ENCODE measurements at places on chromosomes 1 and 21.

DNA sequence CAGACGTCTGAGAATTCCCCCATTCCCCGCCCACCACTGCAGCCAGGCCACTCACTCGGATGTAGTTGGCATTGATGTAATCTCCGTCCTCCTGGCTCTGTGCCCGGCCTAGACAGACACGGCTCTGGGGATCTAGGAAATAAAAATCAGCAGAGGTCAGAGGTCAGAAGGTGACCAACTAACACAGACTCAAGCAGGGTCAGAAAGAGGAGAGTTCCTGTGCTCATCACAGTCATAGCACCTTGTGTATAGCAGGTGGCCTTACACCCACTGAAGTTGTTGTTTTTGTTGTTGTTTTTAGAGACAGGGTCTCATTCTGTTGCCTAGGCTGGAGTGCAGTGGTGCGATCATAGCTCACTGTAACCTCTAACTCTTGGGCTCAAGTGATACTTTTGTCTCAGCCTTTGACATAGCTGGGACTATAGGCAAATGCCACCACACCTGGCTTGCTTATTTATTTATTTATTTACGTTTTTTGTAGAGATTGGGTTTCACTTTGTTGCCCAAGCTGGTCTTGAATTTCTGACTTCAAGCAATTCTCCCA lies 4.9 kb downstream of the PTPN7 start:
- DNase-seq, result no peak
- no peaks in the 10 kb centered on the region for H3K4me1 ChIP-seq
- H3K27me3 ChIP-seq, result no peaks in the 10 kb centered on the region
- no peak overlapping the region for H3K4me3 ChIP-seq
- no peak overlapping the region for H3K27ac ChIP-seq

- peak overlapping the region; percentile 4 for H3K4me3 ChIP-seq
- peak overlapping the region; percentile 33 for H3K27ac ChIP-seq
- no peaks in the 10 kb centered on the region for H3K4me1 ChIP-seq
- no peaks in the 10 kb centered on the region for H3K27me3 ChIP-seq
- H3K36me3 ChIP-seq, result no peaks in the 10 kb centered on the region
- DNase-seq, result no peak
Measured at GRCh38 chr21:29431680-29432079, 133.0 kb downstream of the BACH1 start.

GRCh38 chr21:29360799-29361765 lies 62.4 kb downstream of the BACH1 start:
- peaks cover 2% of the 10 kb centered on the region for H3K4me1 ChIP-seq
- no peak overlapping the region for H3K4me3 ChIP-seq
- DNase-seq, result no peak
- H3K27ac ChIP-seq, result no peak overlapping the region
- H3K27me3 ChIP-seq, result no peaks in the 10 kb centered on the region

GRCh38 chr1:53485478-53486394 lies 26.5 kb downstream of the DMRTB1 start:
- H3K27me3 ChIP-seq, result no peaks in the 10 kb centered on the region
- no peaks in the 10 kb centered on the region for H3K4me1 ChIP-seq
- no peak overlapping the region for H3K4me3 ChIP-seq
- H3K27ac ChIP-seq, result no peak overlapping the region

- no peaks in the 10 kb centered on the region for H3K27me3 ChIP-seq
- DNase-seq, result no peak
- no peak overlapping the region for H3K4me3 ChIP-seq
- no peaks in the 10 kb centered on the region for H3K36me3 ChIP-seq
Measured at GRCh38 chr1:15180945-15181523, 27.5 kb downstream of the TMEM51 start.

GRCh38 chr1:54297596-54298283 lies 97.8 kb downstream of the MRPL37 start:
- DNase-seq, result no peak
- peak overlapping the region; percentile 5 for H3K4me3 ChIP-seq
- no peak overlapping the region for H3K27ac ChIP-seq
- H3K27me3 ChIP-seq, result no peaks in the 10 kb centered on the region

GRCh38 chr1:34361121-34361520 lies 184.4 kb downstream of the C1orf94 start:
- no peak overlapping the region for H3K27ac ChIP-seq
- no peak overlapping the region for H3K4me3 ChIP-seq
- H3K4me1 ChIP-seq, result no peaks in the 10 kb centered on the region
- DNase-seq, result no peak
- H3K36me3 ChIP-seq, result no peaks in the 10 kb centered on the region

DNA sequence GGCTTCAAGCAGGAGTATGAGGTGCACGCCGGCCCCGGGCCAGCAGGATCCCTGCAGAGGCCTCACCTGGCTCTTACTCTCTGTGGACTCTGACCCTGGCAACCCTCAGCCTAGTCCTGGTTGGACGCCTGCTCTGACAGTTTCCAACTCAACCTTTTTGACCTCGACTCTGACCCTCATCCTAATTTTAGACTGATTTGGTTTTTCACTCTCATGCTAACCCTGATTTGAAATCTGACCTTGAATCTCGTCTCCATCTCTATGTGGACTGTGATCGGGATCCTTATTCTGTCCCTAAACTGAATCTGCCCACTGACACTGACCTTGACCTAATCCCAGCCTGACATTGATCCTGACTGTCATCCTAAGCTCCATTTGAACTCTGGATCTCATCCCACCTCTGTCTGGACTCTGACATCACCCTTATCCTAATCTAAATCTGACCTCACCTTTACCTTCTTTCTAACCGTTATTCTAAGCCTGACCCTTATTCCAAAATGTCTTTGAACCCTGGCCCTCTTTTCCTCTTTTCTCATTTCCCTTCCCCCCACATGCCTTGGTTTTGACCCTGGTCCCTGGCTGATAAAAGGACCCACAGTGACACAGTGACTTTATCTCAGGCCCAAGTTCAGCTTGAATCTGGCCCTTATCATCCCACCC lies 67.8 kb downstream of the PTPRU start:
- H3K4me1 ChIP-seq, result no peaks in the 10 kb centered on the region
- no peaks in the 10 kb centered on the region for H3K36me3 ChIP-seq
- H3K27me3 ChIP-seq, result no peaks in the 10 kb centered on the region
- no peak overlapping the region for H3K27ac ChIP-seq
- DNase-seq, result no peak

DNA sequence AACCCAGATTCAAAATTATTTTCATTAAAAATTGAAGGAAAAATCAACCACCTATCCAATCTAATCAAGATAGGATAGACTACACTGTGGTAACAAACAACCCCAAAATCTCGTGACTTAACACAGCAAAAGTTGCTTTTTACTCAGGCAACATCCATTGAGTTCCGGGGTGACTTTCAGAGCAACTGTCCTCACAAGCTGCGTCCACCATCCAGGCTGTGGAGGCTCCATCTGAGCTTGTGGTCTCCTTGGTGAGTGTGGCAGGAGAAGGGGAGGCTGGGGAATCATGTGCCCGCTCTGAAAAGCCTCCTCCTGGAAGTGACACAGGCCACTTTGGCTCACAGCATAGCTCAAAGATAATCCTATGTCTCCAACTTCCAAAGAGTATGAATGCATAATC lies 52.4 kb downstream of the CD2 start:
- no peak overlapping the region for H3K4me3 ChIP-seq
- DNase-seq, result no peak
- H3K27ac ChIP-seq, result no peak overlapping the region
- H3K27me3 ChIP-seq, result no peaks in the 10 kb centered on the region
- H3K4me1 ChIP-seq, result no peaks in the 10 kb centered on the region

GRCh38 chr1:6331543-6332273 lies 61.9 kb downstream of the ACOT7 start:
- H3K36me3 ChIP-seq, result no peaks in the 10 kb centered on the region
- H3K27me3 ChIP-seq, result no peaks in the 10 kb centered on the region
- H3K4me1 ChIP-seq, result no peaks in the 10 kb centered on the region
- H3K4me3 ChIP-seq, result no peak overlapping the region

GRCh38 chr1:116581323-116581885 lies 10.6 kb upstream of the CD58 start:
- H3K4me1 ChIP-seq, result no peaks in the 10 kb centered on the region
- no peak overlapping the region for H3K4me3 ChIP-seq
- no peaks in the 10 kb centered on the region for H3K36me3 ChIP-seq
- no peak for DNase-seq
- H3K27ac ChIP-seq, result no peak overlapping the region

GRCh38 chr21:42513985-42514882 lies 582 bp downstream of the SLC37A1 start:
- no peak overlapping the region for H3K27ac ChIP-seq
- peaks cover 14% of the 10 kb centered on the region for H3K27me3 ChIP-seq
- H3K36me3 ChIP-seq, result no peaks in the 10 kb centered on the region

DNA sequence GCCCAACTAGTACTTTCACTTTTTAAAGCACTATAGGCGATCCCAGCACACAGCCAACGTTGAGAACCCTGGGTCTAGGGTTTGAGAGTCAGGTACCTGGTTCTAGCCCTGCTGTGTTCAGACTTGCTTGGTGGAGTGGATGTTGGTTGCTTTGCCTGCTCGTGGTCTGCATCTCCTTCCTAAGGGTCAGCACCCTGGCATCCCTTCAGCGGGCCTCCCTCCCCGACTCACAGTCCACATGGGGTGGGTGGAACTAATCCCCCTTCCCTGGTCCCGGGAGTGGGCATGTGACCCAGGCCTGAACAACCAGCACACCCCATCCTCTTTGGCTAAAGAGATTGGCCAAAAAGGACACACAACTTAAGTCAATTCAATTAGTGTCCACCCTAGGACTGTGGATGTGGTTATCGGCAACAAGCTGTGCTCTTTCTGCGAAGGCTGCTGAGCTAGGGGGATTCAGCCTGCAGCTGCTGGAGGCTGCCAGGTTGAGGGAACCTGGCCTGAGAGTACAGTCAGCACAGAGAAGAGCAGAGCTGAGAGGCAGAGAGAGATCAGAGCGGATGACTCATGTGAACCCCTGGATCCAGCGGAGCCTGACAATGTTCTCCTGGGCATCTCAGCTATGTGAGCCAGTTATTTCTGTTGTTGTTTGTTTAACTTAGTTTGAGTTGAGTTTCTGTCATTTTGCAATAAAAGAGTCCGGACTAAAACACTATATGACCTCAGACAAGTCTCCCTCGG lies 138.9 kb downstream of the ACTL8 start:
- no peak overlapping the region for H3K4me3 ChIP-seq
- DNase-seq, result peak; percentile 45
- H3K4me1 ChIP-seq, result no peaks in the 10 kb centered on the region
- H3K36me3 ChIP-seq, result no peaks in the 10 kb centered on the region

GRCh38 chr1:151311589-151312331 lies 15.5 kb downstream of the PI4KB start:
- no peak for DNase-seq
- H3K4me1 ChIP-seq, result peaks cover 10% of the 10 kb centered on the region
- no peaks in the 10 kb centered on the region for H3K27me3 ChIP-seq
- no peak overlapping the region for H3K4me3 ChIP-seq

GRCh38 chr1:149927056-149927562 lies 494 bp downstream of the SF3B4 start:
- peaks cover 6% of the 10 kb centered on the region for H3K4me1 ChIP-seq
- H3K27me3 ChIP-seq, result no peaks in the 10 kb centered on the region
- DNase-seq, result no peak
- no peak overlapping the region for H3K27ac ChIP-seq
- H3K4me3 ChIP-seq, result peak overlapping the region; percentile 99

GRCh38 chr1:211910913-211911485 lies 80.4 kb upstream of the LPGAT1 start:
- no peaks in the 10 kb centered on the region for H3K4me1 ChIP-seq
- H3K27me3 ChIP-seq, result no peaks in the 10 kb centered on the region
- H3K36me3 ChIP-seq, result no peaks in the 10 kb centered on the region
- no peak overlapping the region for H3K4me3 ChIP-seq
- no peak for DNase-seq

DNA sequence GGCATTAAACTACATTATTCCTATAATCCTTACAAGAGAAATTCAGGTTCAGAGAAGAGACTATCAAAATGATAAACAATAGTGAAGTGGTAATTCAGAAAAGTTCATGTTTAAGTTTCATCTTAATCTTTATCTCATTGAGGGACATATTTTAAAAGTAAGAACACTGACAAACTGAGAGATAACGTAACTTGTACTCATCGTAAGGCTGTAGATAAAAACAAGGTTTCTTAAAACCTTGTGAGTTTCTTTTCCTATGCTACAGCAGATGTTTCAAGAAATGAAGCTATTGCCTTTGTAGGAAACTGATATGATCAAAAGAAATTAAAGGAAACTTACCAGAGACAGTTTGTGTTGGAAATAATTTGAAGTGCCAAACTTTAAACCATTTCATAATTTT lies 65.0 kb downstream of the RERE start:
- no peaks in the 10 kb centered on the region for H3K4me1 ChIP-seq
- no peak overlapping the region for H3K4me3 ChIP-seq
- H3K36me3 ChIP-seq, result no peaks in the 10 kb centered on the region
- no peaks in the 10 kb centered on the region for H3K27me3 ChIP-seq

DNA sequence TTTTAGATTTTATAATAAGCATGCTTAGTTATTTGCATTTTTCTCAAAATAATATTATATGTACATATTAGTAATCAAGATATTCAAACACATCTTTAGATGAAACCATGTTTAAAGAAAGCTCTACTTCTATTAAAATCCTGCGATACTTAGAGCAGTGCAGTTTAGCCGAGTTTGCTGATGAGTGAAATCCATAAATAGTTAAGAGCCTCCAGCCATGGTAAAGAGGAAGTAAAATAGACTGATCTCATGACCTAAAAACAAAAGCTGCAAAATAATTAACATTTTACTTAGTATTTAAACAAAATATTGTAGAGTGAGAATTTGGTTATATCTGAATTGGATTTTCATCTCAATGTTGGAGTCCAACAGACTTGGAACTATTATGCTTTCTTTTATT lies 147.4 kb upstream of the NRIP1 start:
- no peak overlapping the region for H3K27ac ChIP-seq
- no peaks in the 10 kb centered on the region for H3K27me3 ChIP-seq
- DNase-seq, result no peak

- DNase-seq, result no peak
- H3K27me3 ChIP-seq, result peaks cover 12% of the 10 kb centered on the region
- no peaks in the 10 kb centered on the region for H3K4me1 ChIP-seq
- H3K27ac ChIP-seq, result no peak overlapping the region
- H3K36me3 ChIP-seq, result peaks cover 69% of the 10 kb centered on the region
Measured at GRCh38 chr1:23362218-23362713, 7.4 kb downstream of the ZNF436 start.

DNA sequence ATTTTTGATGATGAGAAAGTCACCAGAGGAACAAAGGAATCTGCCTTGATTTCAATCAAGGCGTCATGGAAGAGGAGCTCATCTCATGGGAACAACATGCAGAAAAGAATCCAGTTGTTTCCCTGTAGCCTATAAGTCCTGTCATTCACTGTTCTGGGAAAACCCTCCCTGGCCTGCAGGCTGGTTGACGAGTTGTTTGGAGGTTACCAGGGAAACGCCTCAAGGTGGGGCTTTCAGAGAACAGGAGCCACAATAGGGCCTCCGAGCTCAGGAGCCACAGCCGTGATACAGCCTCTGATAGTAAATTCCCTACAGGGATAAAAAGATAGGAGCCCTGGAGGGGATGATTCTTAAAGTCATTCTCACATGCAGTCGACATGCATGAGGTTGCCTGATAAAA lies 135.2 kb downstream of the PSMG1 start:
- H3K4me3 ChIP-seq, result no peak overlapping the region
- H3K27ac ChIP-seq, result peak overlapping the region; percentile 69
- DNase-seq, result peak; percentile 91
- H3K4me1 ChIP-seq, result peaks cover 9% of the 10 kb centered on the region
- no peaks in the 10 kb centered on the region for H3K27me3 ChIP-seq
- no peaks in the 10 kb centered on the region for H3K36me3 ChIP-seq
